Type B pancreatic cell (in vitro differentiated cells): ENCODE measurements at places on chromosomes 1 and 21.

DNA sequence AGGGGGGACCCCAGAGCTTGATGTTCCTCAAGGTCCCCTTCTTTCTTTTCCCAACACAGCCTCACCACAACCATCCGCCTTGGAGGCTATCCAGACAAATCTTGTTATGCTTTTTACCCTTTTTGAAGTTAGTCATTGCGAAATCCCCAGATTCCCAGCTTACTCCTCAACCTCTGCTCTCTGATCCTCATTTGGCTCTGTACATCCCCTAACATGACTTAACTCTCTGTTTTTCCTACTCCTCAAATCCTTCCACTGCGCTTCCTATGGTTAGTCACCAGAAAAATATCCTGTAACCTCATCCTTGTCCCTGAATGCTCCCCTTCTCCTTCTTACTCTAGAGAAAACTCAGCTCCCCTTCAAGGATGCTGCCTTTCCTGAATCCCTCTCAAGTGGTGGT, 189.1 kb upstream of the POU3F1 start:
- H3K4me3 ChIP-seq: no peak overlapping the region
- H3K27me3 ChIP-seq: peaks cover 46% of the 10 kb centered on the region
- H3K27ac ChIP-seq: no peak overlapping the region
- DNase-seq: no peak

- peaks cover 3% of the 10 kb centered on the region for H3K27me3 ChIP-seq
- no peak for DNase-seq
- no peak overlapping the region for H3K4me3 ChIP-seq
Measured at GRCh38 chr1:229066591-229066990, 204.3 kb upstream of the RAB4A start.

DNA sequence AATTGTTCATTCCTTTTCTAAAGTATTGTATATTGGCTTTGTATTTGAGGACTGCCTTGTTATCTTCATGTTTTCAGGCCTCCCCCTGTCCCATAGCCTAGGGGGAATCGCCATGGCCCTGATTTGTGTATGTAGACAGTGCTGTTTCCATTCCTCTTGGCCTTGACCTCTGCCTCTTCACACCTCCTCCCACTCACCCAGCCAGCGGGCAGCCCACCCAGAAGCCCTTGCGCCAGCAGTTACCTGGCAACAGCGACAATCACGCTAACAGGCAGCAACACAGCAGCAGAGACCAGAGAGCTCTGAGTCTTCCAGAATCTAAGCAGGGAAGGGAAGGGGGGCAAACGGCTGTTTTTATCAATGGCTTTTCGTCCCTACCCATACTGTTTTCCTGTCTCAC, 50.0 kb upstream of the NPL start:
- peaks cover 17% of the 10 kb centered on the region for H3K4me1 ChIP-seq
- DNase-seq: no peak
- H3K27ac ChIP-seq: peak overlapping the region; percentile 32
- H3K27me3 ChIP-seq: no peaks in the 10 kb centered on the region
- no peaks in the 10 kb centered on the region for H3K36me3 ChIP-seq
- H3K4me3 ChIP-seq: peak overlapping the region; percentile 29

DNA sequence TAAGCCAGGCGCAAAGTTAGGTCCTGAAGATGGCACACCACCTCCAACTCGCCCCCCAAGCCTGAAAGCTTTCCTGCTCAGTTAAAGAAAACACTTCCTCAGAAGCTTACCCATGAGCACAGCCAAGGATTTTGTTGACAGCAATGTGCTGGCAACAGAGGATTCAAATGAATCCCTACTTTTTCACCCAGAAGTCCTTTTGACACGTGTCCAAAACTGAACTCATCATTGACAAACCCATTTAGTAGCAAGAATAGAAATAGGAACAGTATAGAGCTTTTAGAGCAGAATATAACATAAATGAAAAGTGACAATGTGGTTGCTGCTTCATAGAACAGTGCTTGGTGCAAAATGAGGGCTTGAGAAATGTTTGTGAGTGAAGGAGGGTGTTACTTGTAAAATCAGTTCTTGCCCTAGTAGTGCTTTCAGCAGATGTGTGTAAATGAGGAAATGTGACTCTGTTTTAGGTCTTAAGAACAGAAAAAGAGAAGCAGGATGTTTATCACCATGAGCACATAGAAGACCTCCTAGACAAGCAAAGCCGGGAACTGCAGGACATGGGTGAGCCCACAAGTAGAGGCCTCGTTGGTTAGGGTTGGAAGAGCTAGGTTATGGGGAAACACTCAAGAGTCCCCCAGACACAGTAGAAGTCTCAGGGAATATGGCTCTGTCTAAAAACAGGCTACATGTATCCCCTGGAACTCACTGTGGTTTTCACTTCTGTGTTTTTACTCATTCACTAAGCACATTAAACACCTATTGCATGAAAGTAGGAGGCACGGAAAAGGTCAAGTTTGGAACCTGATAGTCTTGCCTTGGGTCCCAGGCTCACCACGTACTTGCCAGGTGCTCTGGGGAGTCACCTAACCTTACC, 48.6 kb upstream of the TMEM125 start:
- H3K27ac ChIP-seq: no peak overlapping the region
- no peaks in the 10 kb centered on the region for H3K36me3 ChIP-seq
- no peaks in the 10 kb centered on the region for H3K4me1 ChIP-seq

GRCh38 chr21:46553993-46554392, 50.9 kb downstream of the S100B start:
- no peaks in the 10 kb centered on the region for H3K4me1 ChIP-seq
- no peak overlapping the region for H3K27ac ChIP-seq
- H3K36me3 ChIP-seq: peaks cover 9% of the 10 kb centered on the region

- no peak for DNase-seq
- H3K4me1 ChIP-seq: peaks cover 58% of the 10 kb centered on the region
- peak overlapping the region; percentile 98 for H3K27ac ChIP-seq
- no peaks in the 10 kb centered on the region for H3K36me3 ChIP-seq
- H3K4me3 ChIP-seq: peak overlapping the region; percentile 85
- H3K27me3 ChIP-seq: no peaks in the 10 kb centered on the region
Measured at GRCh38 chr1:8202182-8202905, 115.6 kb upstream of the SLC45A1 start.

- H3K27me3 ChIP-seq: no peaks in the 10 kb centered on the region
- H3K27ac ChIP-seq: peak overlapping the region; percentile 79
- peaks cover 51% of the 10 kb centered on the region for H3K4me1 ChIP-seq
- H3K36me3 ChIP-seq: no peaks in the 10 kb centered on the region
Measured at GRCh38 chr1:229204921-229205777, 65.8 kb upstream of the RAB4A start.

GRCh38 chr1:75764057-75764655, 21.9 kb upstream of the RABGGTB start:
- no peak overlapping the region for H3K27ac ChIP-seq
- H3K36me3 ChIP-seq: peaks cover 6% of the 10 kb centered on the region
- H3K4me3 ChIP-seq: no peak overlapping the region
- no peaks in the 10 kb centered on the region for H3K27me3 ChIP-seq

GRCh38 chr1:33986390-33987095, 122.7 kb downstream of the HMGB4 start:
- H3K4me1 ChIP-seq: no peaks in the 10 kb centered on the region
- no peak overlapping the region for H3K4me3 ChIP-seq

- peak overlapping the region; percentile 56 for H3K27ac ChIP-seq
- peaks cover 47% of the 10 kb centered on the region for H3K4me1 ChIP-seq
- DNase-seq: no peak
- no peaks in the 10 kb centered on the region for H3K27me3 ChIP-seq
- no peaks in the 10 kb centered on the region for H3K36me3 ChIP-seq
- H3K4me3 ChIP-seq: peak overlapping the region; percentile 45
Measured at GRCh38 chr1:21295002-21295401, 4.7 kb upstream of the ECE1 start.

- no peak overlapping the region for H3K4me3 ChIP-seq
- no peaks in the 10 kb centered on the region for H3K36me3 ChIP-seq
- no peak for DNase-seq
- H3K27me3 ChIP-seq: no peaks in the 10 kb centered on the region
- peak overlapping the region; percentile 39 for H3K27ac ChIP-seq
Measured at GRCh38 chr1:228891272-228892034, 156.2 kb downstream of the RHOU start.

DNA sequence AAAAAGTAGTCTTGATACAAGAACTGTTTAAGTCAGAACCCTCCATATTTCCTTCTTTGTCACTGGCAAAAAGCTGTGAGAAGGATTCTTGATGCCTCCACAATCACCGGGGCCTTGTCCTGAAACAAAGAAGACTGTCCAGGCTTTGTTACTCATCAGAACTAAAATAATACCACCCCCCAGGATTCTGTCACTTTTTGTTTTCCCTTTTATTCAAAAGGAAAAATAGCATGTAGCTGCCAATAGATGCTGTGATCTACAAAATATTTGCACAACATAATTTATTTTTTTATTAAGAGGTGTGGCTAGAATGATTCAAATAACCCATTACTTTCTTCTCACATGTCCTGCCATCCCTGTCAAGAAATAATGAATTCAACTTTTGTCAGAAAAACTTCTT, 173.7 kb downstream of the LYPLAL1 start:
- H3K4me3 ChIP-seq: no peak overlapping the region
- H3K27ac ChIP-seq: no peak overlapping the region
- H3K4me1 ChIP-seq: peaks cover 22% of the 10 kb centered on the region
- H3K27me3 ChIP-seq: no peaks in the 10 kb centered on the region

DNA sequence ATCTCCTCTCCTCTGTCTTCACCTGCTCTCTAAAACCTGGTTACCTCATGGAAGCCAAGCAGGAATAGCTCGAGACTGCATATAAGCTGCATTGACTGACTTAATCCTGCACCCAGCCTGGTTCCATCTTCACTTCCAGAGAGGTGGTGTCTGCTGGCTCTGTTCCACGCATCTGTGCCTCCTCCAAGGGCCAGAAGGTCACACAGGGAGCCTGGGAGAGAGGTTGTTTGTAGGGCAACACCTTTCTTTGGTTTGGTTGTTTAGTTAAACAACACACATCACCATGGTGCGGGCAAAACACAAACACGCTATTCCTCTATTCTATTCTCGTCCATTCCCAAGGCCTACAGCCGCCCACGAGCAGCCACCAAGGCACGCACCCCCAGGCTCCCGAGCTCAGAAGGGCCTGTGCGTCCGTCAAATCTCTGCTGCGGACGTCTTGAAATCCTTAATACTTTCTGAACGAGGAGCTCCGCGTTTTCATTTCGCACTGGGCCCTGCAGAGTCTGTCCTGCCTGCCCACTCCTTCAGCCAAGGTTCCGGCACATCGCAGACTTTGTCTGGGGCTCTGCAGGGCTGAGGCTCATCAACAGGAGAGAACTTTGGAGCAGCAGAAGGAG, 116.2 kb downstream of the RIPK4 start:
- no peak for DNase-seq
- no peaks in the 10 kb centered on the region for H3K36me3 ChIP-seq
- peaks cover 6% of the 10 kb centered on the region for H3K4me1 ChIP-seq
- H3K27ac ChIP-seq: no peak overlapping the region
- no peak overlapping the region for H3K4me3 ChIP-seq
- H3K27me3 ChIP-seq: no peaks in the 10 kb centered on the region

DNA sequence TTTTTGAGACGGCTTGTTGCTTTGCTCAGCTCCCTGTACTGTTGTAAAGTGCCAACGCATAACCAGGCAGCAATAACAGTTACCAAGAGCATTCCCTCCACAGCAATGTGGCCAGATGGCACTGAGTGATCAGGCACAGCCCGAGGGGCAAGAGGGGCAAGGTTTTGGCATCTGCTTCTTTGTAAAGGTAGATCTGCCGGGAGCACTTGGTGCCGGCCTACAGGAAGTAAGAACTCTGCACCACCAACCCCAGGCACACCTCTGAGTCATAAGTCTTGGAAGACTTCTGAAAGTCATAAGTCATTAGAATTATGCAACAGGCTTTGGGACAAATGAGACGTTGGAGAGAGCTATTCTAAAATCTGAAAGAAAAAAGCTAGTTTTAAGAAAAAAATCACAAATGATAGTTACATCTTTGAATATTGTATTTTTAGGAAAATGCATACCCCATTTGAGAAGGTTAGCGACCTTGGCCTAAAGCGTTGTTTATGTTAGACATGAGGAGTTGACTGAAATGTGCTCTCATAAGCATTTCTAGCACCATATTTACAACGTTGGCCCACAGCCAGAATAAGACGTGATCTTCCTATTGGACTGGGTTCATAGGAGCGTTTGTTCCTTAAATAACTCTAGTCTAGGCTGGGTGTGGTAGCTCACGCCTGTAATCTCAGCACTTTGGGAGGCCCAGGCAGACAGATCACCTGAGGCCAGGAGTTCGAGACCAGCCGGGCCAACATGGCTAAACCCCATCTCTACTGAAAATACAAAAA, 37.7 kb upstream of the MAP10 start:
- H3K4me1 ChIP-seq: peaks cover 36% of the 10 kb centered on the region
- no peak overlapping the region for H3K27ac ChIP-seq
- no peaks in the 10 kb centered on the region for H3K36me3 ChIP-seq
- H3K27me3 ChIP-seq: no peaks in the 10 kb centered on the region
- no peak overlapping the region for H3K4me3 ChIP-seq

- no peak overlapping the region for H3K4me3 ChIP-seq
- DNase-seq: no peak
- H3K36me3 ChIP-seq: peaks cover 10% of the 10 kb centered on the region
- no peaks in the 10 kb centered on the region for H3K27me3 ChIP-seq
- peak overlapping the region; percentile 25 for H3K27ac ChIP-seq
Measured at GRCh38 chr1:93629101-93630059, 52.3 kb downstream of the BCAR3 start.

GRCh38 chr1:228448372-228448771, 31.7 kb upstream of the TRIM17 start:
- DNase-seq: no peak
- peaks cover 20% of the 10 kb centered on the region for H3K27me3 ChIP-seq
- peak overlapping the region; percentile 12 for H3K4me3 ChIP-seq
- peaks cover 20% of the 10 kb centered on the region for H3K4me1 ChIP-seq
- peak overlapping the region; percentile 85 for H3K27ac ChIP-seq
